ENCODE measurements at places on chromosomes 6 and 20.

GRCh38 chr6:107843400-107843799, 19.3 kb upstream of the SCML4 start:
- DNase-seq = no peak

- no peak for DNase-seq
Observed at GRCh38 chr6:150086026-150086425, 17.1 kb upstream of the ULBP3 start.

GRCh38 chr6:87430499-87430898, 22.7 kb downstream of the CFAP206 start:
- no peak for DNase-seq

- no peak for DNase-seq
Observed at GRCh38 chr6:44734886-44735629, 347.6 kb downstream of the CDC5L start.

GRCh38 chr6:146949425-146949824, 254.8 kb upstream of the STXBP5 start:
- DNase-seq = no peak

- DNase-seq = no peak
Observed at GRCh38 chr20:39089797-39090196, 127.7 kb downstream of the DHX35 start.

DNA sequence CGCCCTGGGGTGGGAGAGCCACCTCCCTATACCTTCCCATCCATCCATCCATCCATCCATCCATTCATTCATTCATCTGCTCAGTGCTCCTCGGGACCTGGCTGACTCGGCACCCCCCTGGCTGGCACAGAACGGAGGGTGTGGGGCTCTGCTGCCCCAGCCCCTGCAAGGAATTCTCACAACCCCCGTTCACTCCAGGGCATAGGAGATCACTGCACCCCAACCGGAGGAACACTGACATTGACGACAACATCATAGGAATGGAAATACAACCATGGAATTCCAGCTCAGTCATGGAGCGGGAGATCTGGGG, 28.1 kb upstream of the MRGBP start:
- no peak for DNase-seq

DNA sequence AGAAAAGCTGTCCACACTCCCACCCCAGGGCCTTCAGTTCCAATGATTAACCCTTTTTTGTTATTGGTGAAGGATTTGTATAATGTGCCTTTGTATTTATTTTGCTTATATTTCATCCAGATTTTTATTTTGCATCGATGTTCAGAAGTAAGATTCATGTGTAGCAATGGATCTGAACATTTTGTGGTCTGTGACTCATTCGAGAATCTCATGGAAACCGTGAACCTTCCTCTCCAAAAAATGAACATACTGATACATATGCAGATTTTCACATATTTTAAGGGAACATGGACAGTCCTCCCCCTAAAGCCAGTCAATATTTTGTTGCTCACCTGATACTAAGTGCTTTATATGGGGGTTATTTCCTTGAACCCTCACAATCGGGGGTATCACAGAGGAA, 421.8 kb upstream of the SOX4 start:
- no peak for DNase-seq

All from GM06990 (cell line).